ENCODE measurements at places on chromosomes 1 and 21.
A peak's percentile ranks its signal among the peaks of the same experiment; 100 is the strongest.

DNA sequence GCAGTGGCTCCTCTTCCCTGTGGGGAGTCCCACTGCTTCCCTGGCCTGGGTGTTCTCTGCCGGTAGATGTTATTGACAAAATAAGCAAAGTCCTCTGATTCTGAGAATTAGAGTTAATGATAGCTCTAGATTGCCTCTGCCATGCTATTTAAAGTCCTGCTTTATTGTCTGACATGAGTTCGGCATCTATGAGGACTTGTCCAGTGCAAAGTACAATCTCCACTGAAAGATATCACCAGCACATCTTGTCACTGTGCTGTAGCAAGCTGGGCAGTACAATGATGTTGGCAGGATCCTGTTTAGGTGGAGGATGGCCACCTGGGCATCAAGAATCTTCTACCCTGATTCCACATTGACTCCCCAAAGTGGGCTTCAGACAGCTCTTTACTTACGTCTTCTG lies 54.0 kb upstream of the ATP5PO start:
- no peak for DNase-seq

DNA sequence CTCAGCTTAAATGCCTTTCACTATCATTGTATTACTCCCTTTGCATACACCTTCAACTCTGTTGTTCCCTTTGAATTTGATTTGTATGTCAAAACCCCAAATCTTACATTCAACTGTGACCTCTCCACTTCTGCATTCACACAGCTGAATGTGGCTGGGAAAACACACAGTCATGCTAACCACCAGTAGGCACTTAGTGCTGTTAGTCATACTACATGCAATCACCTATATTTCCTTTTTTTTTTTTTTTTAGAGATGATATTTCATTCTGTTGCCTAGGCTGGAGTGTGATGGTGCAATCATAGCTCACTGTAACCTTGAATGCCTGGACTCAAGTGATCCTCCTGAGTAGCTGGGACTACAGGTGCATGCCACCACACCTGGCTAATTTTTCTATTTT lies 16.2 kb downstream of the BTBD8 start:
- DNase-seq: no peak

DNA sequence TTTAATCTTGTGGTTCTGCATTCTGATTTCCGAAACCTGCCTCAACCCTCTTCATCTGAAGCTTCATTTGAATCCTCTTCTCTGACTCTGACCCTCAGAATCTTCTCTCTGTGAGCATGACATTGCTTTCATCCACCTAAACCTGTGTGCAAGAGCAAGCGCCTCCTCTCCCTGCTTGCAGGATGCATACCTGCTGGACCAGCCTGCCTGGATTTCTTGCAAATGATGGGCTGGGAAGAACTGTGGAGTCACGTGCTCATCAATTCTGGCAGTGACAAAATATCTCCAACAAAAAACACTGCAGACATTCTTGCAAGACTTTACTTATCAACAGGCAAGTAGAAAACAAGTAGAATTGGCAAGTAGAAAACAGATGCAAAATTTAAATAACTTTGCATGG lies 20.8 kb upstream of the SLC35F3 start:
- DNase-seq: no peak

DNA sequence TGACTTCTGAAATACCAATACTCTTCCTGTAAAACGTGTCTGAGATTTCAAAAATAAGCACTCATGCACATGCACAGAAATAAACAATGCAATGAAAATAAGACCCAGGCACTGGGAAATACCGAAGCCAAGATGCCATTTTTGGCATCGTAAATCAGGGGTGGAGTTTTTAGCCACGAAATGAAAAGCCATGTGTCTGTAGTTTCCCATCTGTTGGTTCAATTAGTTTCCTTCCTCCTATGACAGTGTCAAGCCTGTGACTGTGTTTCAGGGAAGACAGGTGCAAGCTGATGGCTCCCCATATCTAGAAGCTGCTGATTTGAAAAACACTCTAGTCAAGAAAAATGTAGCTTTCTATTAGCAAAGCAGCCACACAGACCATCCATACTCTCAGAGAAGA lies 480.4 kb upstream of the CAMK1G start:
- no peak for DNase-seq

DNA sequence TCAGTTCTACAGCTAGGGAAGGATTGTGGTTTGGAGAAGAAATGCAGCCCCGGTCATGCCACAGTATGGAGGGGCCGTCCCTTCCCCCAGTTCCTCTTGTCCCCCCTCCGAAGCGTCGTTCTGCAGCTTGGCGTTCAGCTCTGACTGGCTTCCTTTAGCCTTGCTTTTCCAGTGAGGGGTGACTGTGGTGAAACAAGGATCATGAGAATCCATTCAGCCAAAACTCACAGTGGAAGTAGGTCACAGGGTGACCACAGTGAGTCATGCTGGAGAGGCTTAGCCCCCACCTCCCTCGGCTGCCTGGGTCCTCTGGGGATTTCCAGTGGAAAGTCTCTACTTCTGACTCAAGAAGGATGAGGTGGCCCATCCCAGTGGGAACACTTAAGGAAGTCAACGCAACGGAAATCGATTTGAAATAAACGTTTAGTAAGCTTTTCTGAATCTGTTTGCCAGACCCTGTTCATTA lies 37.3 kb upstream of the COL6A2 start:
- no peak for DNase-seq

- DNase-seq: peak; percentile 70
Measured at GRCh38 chr1:1216770-1217620, 3.0 kb upstream of the TNFRSF4 start.

DNA sequence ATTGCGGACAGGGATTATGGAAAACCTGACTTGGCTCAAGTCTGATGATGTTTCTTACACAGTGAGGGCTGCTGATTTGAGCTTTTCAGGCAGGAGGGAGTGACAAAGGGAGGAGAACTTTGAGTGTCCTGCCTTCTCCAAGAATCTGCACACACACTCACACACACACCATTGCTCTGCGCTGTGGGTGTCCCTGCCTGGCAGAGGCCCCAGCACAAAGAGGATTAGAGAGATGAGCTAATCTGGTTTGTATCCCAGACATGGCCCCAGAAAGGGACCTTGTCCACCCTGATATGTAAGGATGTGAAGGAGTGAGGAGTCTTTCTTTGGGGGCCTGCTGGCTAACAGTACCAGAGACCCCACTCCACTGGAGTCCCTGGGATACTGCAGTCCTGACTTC lies 5.9 kb upstream of the WNT2B start:
- no peak for DNase-seq

GRCh38 chr1:157993918-157994605 lies 617 bp downstream of the KIRREL1 start:
- no peak for DNase-seq

DNA sequence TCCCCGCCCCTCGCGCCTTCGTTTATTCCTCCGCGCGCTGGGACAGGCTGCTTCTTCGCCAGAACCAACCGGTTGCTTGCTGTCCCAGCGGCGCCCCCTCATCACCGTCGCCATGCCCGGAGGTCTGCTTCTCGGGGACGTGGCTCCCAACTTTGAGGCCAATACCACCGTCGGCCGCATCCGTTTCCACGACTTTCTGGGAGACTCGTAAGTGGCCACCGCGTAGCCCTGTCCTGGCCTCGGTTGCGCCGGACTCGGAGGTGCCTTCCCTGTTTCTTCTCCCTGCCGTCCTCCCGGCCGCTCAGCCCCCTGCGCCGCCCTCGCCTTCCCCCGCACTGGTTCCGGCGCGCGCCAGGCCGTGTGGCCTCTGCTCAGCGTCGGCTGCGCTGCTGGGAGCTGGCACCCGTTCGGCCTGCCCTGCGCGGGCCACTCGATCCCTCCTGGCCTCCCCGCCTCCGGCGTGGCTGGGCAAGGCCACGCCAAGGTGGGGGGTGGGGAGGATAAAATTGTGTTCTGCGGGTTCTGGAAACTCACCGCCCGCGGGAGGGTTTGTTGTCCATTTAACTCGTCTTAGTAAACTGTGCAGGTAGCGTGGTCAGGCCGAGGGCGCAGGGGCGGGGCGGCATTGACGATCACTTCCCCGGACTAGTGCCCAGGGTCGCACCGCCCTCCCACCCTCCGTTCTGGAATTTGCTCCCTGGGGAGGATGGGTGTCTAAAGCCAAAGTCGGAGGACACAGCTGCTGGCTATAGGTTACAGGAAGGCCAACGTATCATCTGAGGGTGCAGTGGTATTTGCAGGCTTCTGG lies at the start of gene PRDX6:
Gene PRDX6 (plus strand): TSS at position 50 of the 808 bp plus-strand sequence. CDS start 63 bp downstream, at position 113.
- no peak for DNase-seq

DNA sequence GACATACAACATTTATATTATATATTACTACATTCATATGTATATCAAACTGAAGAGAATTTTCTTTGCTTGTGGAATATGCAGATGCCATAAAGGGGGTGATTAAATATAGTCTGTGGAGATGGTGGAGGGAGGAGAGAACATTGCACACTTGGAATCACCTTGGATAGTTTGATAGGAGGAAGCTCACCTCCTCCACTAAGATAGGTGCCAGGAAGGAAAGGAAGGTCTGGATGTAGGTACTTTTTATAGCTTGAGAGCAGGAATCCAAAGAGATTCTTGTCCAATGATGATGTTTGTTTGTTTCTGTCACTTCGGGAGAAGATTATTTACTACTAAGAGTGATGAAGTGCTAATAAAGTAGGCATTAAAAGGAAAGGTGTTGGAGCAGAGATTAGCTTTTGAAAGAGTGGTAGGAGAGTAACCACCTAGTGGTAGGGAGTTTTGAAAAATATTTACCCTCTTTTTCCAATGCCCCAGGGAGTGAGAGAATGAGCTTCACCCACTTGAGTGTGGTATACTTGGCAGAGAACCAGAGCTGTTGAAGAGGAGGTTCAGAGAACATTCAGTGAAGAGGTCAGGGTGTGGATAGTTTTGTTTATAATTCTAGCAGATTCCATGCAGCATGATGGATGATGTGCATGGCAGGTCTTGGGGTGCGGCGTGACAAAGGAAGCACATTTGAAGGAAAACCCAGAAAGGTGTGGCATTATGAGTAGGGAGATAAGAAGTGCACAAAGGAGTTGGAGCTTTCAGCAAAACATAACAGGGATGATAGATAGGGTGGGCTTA lies 145.0 kb downstream of the PATJ start:
- no peak for DNase-seq

DNA sequence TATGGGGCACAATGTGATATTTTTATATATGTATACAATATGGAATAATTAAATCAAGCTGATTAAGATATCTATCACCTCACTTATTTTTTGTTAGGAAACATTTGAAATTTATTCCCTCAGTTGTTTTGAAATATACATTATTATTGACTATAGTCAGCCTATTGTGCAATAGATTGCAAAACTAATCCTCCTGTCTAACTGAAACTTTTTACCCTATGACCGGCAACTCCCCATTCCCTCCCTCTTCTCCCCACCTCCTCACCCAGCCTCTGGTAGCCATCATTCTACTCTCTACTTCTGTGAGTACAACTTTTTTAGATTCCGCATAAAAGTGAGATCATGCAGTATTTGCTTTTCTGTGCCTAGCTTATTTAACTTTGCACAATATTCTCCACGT lies 117.7 kb upstream of the SGIP1 start:
- no peak for DNase-seq

GRCh38 chr1:76426606-76427005 lies 352.1 kb downstream of the ST6GALNAC3 start:
- no peak for DNase-seq

- DNase-seq: no peak
Measured at GRCh38 chr1:55118651-55119329, 79.4 kb downstream of the PCSK9 start.

DNA sequence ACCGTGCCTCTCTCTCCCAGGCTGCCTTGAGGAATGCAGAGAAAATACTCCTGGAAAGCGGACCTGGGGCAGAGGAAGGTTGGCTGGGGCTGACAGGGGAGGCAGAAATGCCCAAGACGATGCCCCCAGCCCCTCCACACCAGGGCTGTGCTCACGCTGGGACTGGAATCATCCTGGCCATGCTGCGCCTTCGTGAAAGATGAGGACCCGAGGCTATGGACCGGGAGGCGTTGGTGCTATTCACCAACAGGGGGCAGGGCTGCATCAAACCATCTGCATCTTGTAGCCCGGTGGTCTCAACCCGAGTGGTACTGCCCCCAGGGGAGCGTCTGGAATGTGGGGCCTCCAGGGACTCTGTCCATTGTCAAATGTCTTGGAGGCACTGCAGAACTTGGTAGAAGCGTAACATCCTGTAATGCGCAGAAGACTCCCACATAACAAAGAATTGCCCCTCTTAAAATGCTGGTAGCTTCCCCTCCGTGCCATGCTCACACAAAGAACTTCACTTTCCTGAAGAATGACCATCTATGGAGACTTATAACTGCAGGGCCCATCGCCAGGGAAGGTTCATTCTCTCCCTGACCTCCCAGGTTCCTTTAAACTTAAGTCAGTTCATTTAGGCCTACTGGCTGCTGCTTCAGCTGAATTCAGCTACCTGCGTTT lies 251.2 kb downstream of the RRAGC start:
- DNase-seq: no peak

DNA sequence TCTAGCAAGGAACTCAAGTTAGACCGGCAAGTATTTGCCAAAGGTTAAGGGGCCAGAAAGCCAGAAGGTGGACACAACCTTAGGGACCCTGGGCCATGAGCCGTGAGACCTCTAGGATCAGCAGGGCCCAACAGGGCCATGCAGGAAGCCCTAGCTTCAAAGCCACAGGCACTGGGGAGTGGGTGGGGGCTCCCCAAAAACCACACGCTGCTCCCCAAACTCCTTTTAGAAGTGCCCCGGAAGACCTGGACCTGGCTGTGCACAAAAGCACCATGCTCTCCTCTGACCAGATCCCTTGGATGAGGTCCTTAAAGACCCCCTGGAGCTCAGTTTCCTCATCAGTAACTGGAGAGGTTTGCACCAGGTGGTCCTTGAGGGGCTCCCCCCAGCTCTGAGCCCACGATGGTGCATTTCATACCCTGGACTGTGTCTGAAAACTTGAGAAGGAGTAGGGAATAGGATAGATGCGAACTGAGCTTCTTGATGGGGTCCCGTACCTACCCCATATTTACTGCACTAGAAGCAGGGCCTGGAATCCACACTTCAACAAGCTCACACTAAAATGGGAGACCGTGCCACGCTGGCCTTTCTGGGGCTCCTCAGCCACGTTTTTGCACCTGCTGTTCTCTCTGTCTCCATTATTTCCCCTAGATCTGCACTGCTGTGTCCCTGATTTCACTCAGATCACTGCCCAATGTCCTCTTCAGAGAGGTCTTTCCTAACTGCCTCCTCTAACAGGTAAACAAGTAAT lies 40.6 kb upstream of the LBR start:
- DNase-seq: peak; percentile 23

DNA sequence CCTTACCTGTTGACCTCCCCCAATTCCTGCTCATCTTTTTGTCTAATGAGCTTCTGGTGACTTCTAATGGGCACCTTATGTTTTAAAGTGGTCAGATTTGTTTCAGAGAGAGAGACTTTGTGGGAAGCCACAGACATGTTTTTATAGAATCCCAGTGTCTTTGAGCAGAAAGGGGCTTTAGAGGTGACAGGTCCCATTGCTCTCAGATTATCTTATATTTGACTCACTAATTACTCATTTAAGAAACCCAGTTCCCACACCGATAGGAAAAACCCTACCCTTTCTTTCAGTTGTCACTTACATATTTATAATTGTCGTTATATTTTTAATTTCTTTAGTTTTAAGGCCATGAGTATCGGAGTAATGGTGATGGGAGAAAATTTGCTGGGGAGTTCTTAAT lies 215.5 kb downstream of the CAMTA1 start:
- DNase-seq: no peak

GRCh38 chr21:16211339-16212303 lies 481.8 kb downstream of the USP25 start:
- no peak for DNase-seq
